LoVo (cell line): ENCODE measurements at places on chromosomes 2 and 18.
A peak's percentile ranks its signal among the peaks of the same experiment; 100 is the strongest.

DNA sequence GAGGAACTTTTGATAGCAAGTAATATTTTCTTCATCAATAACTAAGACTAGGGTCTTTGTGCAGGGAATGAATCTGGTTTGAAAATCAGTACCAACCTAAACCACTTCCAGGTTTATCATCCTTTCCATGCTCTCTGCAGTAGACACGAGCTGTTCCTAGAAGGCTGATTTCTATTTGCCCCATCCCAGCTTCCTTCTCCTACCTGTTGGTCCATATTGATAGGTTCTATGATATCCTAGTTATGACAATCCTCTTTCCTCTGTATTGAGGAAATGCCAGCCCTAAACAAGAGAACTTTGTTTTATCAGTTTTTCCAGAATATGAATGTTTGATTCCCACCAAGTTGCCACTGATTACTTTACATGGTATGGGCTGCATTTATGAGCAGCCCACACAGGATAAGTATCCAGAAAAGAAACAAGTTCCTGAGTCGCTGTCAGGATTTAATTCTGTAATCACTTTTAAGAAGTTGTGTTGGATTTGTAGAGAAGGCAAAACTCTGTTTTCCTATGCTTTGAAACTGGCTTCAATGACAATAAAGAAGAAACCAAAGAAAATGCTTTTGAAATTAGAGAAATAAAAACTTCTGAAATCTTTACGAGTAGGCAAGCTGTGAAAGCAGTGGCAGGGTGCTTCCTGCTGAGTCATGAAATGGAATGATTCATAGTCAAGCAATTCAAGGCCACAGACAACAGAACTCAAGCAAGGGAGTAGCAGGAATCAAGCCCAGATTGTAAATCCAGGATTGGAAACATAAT lies 37.3 kb upstream of the TANK start:
- DNase-seq: peak; percentile 86

GRCh38 chr2:71494091-71494490 lies 40.7 kb downstream of the DYSF start:
- no peak for DNase-seq

- no peak for DNase-seq
Measured at GRCh38 chr18:8783335-8783993, 78.1 kb downstream of the MTCL1 start.

DNA sequence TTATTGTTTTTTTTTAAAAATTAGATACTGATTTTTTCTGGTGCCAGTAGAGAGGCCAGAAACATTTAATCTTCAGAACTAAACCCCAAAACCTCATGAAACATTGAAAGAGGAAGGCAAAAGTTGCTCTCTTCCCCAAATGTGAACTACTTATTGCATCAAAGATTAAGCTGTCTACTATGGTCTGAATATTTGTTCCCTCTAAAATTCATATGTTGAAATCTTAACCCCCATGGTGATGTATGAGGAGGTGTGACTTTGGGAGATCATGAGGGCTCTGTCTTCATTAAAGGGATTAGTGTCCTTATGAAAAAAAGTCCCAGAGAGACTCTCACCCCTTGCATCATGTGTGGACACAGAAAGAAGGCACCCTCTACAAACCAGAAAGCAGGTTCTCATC lies 28.2 kb upstream of the SLC8A1 start:
- DNase-seq: no peak

GRCh38 chr2:69781321-69782248 lies 39.7 kb downstream of the ANXA4 start:
- peak; percentile 75 for DNase-seq

DNA sequence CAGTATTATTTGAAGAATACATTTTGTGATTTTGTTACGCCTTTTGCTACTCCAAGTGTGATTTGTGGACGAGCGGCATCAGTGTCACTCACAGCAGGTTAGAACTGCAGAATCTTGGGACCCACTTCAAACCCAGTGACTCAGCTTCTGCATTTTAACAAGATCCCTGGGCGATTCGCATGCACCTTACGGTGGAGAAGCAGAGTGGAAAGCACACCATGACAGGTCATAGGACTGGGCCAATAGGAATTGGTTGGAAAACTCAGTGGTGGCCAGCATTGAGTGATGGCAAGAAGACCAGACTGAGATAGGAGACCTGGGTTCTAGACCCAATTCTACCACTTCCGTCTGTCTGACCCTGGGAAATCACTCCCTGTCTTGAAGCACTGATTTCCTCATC lies 26.3 kb downstream of the CTLA4 start:
- DNase-seq: no peak

- no peak for DNase-seq
Measured at GRCh38 chr2:60440079-60440766, 113.2 kb downstream of the BCL11A start.

DNA sequence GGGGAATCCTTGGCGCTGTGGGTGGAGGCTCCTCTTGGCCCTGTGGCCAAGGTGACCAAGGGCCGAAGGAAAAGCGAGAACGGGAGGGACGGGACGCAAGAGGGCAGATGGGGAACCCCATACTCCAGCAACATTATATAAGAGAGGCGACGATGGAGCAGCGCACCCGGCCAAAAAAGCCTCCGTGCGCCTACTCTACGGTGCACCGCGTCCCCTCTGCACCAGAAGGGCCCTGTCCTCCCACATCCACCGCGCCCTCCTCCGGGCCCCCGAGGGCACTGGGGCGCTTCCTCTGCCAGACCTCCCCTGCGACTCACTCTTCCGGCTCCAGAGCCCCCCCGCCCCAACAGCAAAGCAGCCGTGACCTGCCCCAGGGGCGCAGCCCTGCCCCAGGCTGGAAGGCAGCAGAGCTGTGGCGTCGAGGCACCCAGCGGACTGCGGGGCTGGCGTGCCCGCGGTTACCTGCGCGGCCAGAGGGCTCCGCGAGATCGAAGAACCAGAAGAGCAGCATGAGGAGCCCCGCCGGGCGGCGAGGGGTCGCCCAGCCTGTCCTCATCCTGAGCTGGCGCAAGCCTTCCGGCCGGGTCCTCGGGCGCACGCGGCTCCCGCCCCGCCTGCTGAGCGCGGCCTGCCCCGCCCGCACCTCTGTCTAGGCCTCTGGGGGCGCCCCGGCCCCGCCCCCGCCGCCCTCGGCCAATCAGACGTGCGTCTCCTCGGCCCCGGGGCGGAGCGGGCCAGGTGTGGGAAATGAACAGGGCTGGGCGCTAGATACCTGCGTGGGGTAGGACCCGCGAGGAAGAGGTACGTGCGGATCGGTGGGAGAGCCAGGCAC lies 106.3 kb upstream of the CD302 start:
- peak; percentile 79 for DNase-seq

GRCh38 chr2:11656252-11656651 lies 13.7 kb downstream of the NTSR2 start:
- no peak for DNase-seq

- DNase-seq: no peak
Measured at GRCh38 chr2:207766697-207767460, 2.8 kb downstream of the FZD5 start.

GRCh38 chr2:241050624-241051577 lies 51.2 kb downstream of the MTERF4 start:
- DNase-seq: no peak

DNA sequence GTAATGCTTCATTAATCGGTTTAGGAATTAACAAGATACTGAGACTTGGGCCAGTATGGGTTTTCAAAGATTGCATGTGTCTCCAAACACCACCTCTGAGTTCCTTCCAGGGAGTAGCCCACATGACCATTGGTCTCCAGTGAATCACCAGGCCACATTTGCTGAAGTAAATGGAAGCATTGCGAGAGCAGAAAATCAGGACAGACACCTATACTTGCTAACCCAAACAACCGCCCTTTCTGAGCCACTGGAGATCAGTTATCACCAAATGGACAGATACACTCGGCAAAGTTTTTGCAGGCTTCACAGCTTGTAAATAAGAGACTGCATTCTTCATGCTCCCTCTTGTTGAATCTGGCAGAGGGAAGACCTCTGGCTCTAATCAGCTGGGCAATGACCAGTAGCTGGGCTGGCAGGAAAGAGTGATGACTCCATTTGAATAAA lies 40.9 kb downstream of the GATA6 start:
- DNase-seq: no peak

DNA sequence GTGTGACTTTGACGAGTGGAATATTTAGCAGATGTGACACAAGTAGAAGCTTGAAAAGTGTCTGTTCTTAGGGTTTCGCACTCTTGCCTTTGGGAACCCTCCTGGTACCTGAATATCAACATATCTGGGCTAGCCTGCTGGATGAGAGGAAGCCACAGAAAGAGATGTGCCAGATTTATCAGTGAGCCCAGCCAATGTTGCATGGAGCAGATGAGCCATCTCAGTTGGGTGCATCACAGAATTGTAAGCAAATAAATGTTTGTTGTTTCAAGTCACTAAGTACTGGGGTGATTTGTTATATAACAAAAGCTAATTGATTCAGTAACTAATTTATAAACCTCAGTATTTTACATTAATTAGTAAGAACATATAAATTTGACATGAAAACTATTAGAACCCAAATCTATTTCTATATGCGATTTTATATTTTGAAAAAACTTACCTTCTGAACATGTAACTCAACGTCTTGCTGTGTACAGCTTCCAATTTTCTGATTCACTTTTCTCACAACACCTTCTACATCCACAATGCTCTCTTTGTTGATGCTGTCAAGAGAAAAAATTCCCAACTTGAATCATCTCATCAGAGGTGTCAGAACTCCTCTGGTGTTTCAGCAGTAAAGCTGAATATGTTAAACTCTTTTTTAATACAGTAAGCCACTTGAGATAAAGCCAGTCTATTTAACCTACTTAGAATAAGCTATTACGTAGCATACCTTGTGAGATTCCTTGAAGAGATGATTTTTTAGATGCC lies 42.3 kb downstream of the DARS1 start:
- no peak for DNase-seq
